ENCODE measurements at places on chromosomes 1 and 21. TPM values are rescaled to one million over a fixed set of nuclear protein-coding genes. Genes with fewer than 3 reads are reported as not detected.

The IL19 gene
- not detected for total RNA-seq

The CELA2B gene
- not detected for total RNA-seq

The NHLH1 gene
- total RNA-seq = not detected

The CTSK gene
- 295 TPM for total RNA-seq

The MXRA8 gene
- total RNA-seq = 534 TPM

The LEPR gene
- total RNA-seq = 28.6 TPM
